ENCODE measurements at places on chromosomes 5 and 9.

DNA sequence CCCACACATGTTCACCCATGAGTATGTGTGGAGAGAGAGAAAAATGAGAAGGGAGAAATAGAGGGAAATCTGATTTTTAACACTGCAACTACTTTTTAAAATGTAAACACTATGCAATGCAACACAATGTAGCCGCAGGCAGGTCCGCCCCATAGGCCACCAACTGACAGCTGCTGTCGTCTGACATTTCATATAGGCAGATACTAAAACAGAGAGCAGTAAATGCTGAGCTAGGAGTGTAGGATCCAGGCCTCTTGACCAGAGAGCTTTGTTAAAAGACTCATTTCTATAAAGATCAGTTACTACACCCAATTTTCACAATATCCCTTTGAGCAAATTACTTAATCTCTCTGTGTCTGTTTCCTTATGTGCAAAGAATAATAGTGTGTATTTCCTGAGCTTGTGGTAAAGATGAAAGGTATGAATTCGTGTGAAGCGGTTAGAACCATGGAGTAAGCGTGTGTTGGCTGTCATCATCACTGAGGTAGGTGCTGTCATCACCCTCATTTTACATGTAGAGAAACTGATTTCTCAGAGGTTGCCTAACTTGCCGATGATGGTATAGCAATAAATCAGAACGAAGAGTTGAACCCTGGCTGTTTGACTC, 55.2 kb upstream of the PDE8B start:
- DNase-seq, result no peak

DNA sequence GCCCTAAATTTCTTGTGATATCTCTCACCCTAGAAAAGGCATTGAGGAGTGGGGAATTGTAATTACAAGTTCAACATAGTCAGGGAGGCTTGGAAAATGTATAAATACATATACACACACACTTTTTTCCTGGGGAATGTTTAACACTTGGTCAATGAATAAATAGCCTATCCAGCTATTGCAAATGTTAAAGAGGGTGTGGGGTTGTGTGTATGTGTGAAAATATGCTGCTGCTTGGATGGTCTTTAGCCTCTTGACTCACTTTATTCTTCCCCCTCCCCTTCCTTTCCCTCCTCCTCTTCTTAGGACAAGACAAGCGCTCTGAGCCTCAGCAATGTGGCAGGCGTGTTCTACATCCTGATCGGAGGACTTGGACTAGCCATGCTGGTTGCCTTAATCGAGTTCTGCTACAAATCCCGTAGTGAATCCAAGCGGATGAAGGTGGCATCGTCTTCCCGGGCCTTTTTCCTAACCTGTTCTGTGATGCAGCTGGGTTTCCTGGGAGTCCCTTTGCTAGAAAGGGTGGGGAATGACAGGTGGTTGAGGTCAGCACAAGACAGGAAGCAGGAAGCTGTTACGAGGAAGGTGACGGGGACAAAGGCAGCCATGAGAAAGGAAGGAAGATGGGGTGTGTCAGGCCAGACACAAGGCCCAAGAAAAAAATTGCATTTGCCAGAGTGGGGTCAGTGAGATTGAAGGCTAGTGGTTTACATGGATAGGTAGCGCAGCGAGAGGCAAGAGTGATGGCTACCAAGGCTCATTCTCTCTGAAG, 236.5 kb downstream of the FAM114A2 start:
- no peak for DNase-seq

DNA sequence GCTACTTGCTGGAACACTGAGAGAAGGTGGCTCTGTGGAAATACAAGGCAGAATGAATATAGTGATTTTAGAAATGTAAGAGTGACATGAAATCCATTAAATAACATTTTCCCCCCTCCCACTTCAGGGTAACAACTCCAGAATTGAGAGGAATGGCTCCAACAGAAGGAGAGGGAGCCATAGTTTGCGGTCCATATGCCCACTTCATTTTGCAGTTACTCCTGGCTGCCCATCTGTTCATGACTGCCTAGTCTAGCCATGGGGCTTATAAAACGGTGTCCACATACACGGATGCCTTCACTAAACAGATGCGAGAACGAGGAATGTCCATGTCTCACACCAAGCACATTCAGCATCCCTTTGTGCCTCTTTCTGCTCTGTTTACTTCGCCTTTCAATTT, 186.7 kb downstream of the TMEM38B start:
- no peak for DNase-seq

DNA sequence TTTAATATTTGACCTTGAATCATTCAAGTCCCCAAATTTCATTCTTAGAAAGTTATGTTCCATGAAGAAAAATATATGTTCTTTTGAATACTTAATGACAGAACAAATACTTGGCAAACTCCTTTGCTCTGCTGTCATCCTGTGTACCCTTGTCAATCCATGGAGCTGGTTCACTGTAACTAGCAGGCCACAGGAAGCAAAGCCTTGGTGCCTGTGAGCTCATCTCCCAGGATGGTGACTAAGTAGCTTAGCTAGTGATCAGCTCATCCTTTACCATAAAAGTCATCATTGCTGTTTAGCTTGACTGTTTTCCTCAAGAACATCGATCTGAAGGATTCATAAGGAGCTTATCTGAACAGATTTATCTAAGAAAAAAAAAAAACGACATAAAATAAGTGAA, 65.4 kb downstream of the WDR41 start:
- no peak for DNase-seq

DNA sequence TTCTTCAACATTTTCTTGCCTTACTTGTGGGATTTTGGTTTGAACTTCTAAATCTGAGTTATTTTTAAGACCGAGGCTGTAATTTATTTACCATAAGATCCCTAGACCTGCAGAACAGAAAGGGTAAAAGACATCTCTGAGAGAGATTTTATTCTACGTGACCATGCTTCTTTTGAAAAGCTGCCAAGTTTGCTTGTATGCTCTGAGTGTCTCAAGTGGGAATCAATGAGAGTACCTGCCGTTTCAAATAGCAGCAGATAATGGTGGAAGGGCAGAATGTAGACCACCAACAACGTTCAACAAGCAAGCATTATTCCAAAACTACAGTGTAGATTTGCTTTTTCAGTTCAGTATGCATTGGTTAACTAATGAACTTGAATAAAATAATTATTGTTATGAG, 108.6 kb upstream of the MINAR2 start:
- no peak for DNase-seq

DNA sequence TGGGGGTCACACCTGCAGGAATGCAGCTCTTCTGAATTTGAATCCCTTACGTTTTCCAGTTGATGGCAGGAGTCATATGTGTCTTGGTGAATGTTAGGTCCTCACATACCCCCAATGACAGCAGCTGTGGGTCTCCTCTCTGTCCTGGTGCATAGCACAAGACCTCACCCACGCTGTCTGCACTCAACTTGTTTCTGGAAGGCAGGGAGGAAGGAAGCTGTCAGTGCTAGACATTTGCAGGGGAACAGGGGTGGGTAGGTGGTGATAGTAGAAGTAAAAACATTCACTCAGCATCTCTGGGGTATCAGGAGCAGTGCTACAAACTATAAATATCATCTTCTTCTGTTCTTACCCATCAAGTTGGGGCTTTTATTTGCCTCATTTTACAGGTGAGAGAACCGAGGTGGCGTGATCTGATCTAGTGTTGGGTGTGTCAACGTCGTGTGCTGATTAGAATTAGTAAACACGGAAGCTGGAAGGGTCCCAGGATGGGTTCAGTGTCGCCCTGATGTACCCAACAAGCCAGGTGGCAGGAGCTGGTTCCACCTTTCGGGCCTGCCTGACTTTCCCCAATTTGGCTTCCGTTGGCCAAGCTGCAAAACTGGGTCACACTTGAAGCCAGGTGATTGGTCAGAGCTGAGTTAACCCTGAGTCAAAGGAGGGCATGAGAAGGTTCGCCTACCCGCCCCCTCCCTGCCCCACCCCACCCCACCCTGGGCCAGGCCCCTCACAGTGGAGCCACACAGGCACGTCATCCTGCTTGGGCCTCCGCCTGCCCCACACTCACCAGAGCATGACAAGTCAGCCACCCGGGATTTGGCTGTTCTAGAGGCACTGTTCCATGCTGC, 15.8 kb downstream of the ERGIC1 start:
- DNase-seq, result no peak

DNA sequence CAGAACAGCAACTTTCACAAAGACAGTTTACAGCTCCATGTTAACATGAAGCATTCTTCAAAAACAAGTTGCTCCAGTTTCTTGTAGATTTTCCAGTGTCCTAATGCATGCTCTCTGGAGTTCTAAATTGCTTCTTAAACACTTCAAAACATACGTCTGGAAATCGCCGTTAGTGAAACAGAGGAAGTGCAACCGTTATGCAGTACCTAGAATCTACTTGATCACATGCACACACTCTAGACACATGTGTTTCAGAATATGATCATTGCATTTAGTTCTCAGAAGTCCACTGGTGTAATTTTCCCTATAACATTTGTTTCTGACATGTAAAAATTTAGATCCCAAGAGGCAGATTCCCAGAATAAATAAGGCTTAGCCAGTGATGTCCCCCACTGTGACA, 41.1 kb upstream of the RUFY1 start:
- no peak for DNase-seq

DNA sequence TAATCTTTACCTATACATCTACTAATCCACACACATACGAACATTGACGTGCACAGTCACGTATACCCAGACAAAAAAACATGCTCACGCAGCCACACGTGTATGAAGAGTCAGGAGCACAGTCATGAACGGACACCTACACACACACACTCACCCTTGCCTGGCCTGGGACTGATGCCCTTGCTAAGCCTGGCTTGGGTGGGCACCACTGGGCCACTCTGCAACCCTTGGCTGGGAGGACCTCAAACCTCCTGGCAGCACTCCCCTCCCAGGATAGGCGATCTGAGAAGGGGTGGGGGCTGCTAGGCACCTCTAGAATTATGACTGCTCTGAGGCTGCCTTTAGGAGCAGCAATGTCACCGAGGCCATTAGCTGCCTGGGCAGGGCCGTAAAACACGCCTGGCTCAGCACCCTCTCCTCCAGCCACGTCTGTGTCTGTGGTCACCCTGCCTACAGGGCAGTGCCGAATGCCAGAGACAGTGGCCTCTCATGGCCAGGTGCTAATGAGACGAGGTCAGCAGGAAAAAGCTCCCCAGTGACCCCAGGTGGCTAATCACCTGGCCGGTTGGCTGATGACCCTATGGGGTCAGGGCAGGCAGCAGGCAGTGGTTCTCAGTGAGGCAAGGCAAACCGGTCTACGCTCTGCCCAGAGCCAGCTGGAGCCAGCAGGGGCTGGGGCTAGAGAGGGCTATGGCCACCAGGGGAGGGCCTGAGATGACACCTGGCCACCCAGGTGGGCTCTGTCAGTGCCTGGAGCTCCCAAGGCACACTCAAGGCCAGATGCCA, 33.7 kb upstream of the MVB12B start:
- DNase-seq, result no peak

GRCh38 chr9:100640447-100641050, 62.7 kb downstream of the CAVIN4 start:
- DNase-seq, result no peak

- no peak for DNase-seq
Observed at GRCh38 chr9:2253636-2254580, 238.8 kb downstream of the SMARCA2 start.

GRCh38 chr9:17846948-17847655, 268.2 kb downstream of the SH3GL2 start:
- DNase-seq, result no peak

DNA sequence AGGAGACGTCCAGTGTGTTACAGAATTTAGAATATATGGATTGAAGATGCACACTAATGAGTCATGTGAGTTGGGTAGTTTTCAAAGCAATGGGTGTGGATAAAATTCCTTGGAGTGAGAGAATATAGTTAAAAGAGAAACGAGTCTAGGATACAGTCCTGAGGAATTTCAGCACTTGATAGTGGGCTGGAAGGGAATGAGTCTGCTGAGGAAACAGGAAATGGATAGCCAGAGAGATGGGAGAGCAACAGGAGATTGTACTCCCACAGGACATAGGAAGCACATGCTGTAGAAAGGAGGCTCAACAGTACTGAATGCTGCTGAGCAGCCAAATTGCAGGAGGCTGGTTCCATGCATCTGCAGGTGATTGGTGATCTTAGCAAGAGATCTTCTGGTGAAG, 68.1 kb downstream of the FBN2 start:
- no peak for DNase-seq
